ENCODE measurements at places on chromosomes 7 and 10.

DNA sequence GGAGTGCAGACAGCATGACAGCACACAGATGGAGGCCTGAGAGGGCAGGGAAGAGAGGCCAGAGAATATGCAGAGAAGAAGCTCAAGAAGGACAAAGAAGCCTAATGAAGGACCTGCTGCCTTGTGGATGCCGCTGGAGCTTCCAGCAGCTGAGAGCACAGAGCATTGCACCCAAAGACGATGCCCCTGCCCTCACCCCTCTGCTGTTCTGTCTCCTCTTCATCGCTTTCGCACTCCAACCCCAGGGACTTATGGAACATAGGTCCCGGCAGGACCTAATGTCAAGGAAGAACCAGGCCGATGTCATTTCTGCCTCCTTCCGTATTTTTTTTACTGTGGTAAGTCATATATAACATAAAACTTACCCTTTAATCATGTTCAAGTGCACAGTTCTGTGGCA lies 12.3 kb upstream of the INSIG1 start:
- DNase-seq: no peak

GRCh38 chr10:101560298-101561067 lies 27.6 kb downstream of the POLL start:
- DNase-seq: no peak

GRCh38 chr7:137694405-137694804 lies 152.4 kb downstream of the DGKI start:
- DNase-seq: no peak

DNA sequence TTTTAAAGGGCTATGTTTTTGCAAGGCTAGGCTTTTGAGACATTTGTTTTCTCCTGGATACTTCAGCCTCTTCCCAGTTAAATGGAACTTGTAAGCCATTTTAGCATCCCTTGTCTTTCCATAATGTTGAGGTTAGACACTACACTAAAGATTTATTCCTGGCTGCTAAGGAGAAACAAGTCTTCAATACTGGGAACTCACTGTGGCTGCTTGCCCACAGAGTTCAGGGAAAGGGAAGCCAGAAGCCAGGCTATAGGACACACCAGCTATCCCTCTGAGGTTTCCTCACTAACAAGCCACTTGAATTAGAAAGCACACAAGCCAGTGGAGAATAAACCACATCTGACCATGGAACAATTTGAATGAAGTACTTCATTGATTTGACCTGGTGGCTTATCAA lies 421.7 kb upstream of the CHRM2 start:
- DNase-seq: no peak

- DNase-seq: no peak
These were observed 46.6 kb upstream of the PPIF start for GRCh38 chr10:79300711-79301110.

DNA sequence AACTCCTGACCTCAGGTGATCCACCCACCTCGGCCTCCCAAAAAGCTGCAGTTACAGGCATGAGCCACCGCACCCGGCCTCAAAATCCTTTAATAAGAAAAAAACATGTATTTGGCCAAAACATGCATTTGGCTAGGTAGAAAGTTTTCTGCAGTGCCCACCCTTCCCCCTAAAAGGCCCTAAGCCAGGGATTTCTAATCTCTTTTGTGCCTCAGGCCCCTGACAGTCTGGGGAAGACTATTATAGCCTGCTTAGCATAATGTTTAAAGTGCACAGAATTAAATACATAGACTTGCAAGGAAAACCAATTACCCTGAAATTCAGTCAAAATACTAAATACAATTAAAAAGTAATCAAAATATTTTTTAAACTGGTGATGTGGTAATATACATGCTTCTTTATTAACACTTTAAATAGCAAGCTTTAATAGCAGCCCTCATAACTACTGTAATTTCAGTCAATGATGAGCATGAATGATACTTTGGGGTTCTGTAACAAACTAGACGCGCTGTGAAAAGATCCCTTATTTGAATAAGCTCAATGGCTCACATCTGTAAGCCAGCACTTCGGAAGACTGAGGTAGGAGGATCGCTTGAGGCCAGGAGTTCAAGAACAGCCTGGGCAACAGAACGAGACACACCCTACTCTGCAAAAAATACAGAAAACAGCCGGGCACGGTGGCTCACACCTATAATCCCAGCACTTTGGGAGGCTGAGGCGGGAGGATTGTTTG lies 29.9 kb downstream of the SPDYE6 start:
- DNase-seq: no peak

DNA sequence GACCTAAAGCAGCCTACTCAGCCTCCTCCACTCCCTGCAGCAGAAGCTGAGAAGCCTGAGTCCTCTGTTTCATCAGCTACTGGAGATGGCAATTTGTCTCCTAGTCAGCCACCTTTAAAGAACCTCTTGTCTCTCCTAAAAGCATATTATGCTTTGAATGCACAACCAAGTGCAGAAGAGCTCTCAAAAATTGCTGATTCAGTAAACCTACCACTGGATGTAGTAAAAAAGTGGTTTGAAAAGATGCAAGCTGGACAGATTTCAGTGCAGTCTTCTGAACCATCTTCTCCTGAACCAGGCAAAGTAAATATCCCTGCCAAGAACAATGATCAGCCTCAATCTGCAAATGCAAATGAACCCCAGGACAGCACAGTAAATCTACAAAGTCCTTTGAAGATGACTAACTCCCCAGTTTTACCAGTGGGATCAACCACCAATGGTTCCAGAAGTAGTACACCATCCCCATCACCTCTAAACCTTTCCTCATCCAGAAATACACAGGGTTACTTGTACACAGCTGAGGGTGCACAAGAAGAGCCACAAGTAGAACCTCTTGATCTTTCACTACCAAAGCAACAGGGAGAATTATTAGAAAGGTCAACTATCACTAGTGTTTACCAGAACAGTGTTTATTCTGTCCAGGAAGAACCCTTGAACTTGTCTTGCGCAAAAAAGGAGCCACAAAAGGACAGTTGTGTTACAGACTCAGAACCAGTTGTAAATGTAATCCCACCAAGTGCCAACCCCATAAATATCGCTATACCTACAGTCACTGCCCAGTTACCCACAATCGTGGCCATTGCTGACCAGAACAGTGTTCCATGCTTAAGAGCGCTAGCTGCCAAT lies 202.2 kb downstream of the ZEB1 start:
- no peak for DNase-seq

DNA sequence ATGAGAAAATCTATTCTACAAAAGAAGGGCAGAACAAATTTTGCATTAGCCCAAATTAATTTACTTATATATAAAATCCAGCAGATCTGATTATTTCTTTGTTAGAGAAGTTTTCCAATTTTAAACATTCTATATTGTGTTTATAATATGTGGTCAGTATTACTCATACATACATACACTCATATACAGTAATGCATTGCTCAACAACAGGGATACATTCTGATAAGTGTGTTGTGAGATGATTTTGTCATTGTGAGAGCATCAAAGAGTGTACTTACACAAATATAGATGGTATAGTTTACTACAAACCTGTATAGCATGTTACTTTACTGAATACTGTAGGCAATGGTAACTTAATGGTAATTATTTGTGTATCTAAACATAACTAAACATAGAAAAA lies 239.6 kb upstream of the ETV1 start:
- DNase-seq: no peak

GRCh38 chr10:131775833-131776232 lies 125.0 kb upstream of the PPP2R2D start:
- DNase-seq: no peak

GRCh38 chr7:111953611-111954010 lies 252.6 kb downstream of the DOCK4 start:
- DNase-seq: no peak

DNA sequence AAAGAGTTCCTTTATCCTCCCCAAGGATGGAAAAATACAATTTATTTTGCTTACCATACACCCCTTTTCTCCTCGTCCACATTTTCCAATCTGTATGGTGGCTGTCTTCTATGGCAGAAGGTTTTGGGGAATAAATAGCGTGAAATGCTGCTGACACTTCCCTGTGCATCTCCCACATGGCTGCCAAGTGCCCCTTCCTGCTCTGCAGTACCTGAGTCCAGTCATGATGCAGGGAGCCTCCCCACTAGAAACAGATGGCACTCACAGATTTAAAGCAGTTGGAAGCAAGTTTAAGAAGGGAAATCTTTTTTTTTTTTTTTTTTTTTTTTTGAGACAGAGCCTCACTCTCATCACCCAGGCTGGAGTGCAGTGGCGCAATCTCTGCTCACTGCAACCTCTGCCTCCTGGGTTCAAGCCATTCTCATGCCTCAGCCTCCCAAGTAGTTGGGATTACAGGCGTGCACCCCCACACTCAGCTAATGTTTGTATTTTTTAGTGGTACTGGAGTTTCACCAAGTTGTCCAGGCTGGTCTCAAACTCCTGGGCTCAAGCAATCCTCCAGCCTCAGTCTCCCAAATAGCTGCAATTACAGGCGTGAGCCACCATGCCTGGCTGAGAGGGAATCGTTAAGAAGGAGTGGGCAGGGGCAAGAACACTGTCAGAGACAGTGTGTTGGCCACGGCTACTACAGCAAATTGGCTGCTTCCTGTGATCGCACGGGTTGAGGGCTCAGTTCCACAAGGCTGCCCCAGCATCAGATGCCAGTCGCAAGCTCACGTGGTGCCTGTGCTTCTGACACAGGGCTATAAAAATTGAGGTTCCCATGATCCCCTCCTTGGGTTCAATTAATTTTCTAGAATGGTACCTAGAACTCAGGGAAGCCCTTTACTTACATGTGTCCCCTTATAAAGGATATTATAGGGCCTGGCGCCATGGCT lies 5.3 kb upstream of the PILRA start:
- DNase-seq: no peak

- no peak for DNase-seq
These were observed 93.5 kb upstream of the PDCD4 start for GRCh38 chr10:110778211-110778610.

DNA sequence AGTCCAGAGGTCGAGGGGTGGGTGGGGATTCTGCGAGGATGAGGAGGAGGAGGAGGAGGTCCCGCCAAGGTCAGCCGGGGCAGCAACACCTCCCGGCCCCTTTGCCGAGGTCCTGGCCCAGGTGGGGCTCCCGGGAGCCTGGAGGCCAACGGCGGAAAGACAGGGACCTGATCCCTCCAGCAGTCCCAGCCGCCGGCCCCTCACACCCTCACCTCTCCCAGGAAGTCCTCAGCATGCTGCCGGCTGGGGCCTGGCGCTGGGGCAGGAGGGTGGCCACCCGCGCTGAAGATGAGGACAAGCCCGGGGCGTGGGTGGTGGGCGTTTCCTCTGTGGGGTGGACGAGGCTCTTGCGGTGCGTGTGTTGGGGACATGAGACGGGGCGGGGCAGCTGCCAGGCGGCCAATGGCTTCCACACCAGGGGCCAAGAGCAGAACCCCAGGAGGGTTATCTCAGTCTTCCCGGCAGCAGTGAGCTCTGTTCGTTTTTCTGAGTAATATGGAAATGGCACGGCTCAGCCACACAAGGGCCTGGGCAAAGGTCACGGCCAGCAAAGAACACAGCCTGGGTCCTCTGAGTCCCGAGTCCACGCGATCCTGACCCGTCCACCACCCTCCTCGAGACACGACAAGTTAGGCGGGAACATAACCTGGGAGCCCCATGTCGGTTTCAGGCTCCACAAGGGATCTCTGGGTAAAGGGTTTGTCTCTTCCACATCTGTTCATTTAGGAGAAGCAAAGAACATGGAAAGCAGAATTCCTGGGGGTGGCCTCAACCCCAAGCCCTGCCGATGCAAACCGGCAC lies 82.9 kb upstream of the PDGFA start:
- DNase-seq: no peak

- no peak for DNase-seq
These were observed 946 bp upstream of the RASGEF1A start for GRCh38 chr10:43267811-43268210.

DNA sequence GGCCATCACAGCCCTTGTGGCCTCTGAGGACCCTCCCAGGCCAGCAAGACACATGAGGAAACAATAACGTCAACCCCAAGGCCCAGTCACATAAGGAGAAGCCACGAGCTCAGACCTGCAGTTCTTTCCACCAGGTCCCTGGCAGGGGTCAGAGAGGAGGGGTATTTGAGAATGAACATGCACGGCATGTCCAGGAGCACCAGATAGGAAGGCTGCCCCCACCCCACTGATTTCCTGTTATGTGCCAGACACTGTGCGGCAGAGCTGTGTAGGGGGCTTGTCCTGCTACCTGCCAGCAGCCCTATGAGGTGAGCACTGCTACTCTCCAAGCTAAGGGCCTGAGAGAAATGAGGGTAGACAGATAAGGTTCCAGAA lies 40.7 kb upstream of the ZMIZ1 start:
- no peak for DNase-seq

GRCh38 chr10:26801831-26802230 lies 58.9 kb downstream of the ABI1 start:
- DNase-seq: no peak

- DNase-seq: no peak
These were observed 20.0 kb upstream of the ARPC1A start for GRCh38 chr7:99305473-99306260.

- DNase-seq: no peak
These were observed 204.4 kb downstream of the CXCL12 start for GRCh38 chr10:44180321-44181168.

DNA sequence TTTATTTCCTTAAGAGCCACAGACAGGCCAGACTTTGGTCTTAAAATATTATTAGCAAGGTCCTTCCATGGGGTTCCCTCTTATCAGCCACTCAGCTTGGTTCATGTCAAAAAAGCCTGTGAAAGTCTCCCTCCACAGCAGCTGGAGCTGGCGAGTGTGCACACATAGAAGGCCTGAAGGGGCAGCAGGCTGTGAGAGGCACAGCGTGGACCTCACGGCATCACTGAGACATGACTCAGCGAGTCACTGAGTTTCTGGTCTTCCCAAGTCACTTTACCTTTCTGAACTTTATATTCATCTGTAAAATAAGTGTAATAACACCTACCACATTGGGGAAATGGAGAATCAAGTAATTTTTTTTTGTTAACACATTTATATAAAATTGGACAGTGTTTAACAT lies 8.7 kb downstream of the TAF3 start:
- no peak for DNase-seq

DNA sequence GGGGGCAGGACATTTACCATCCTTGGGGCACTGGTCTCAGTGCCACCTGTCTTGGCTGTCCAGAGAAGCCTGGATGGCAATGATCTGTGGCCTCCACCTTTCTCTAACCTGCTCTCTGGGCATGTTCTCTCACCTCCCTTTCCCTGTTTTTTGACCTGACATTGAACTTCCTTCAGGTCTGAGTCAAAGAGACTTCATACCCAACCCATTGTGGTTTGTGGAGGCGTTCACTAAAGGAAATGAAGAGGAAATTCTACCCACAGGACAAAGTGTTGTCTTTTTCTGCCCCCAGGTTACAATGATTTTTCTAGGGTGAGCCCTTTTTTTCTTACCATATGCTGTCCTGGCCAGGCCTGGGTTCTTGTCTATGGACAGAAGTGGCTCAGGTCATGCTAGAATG lies 76.6 kb downstream of the CYP26A1 start:
- DNase-seq: no peak

GRCh38 chr7:100893910-100894721 lies 1.6 kb downstream of the ACHE start:
- no peak for DNase-seq

GRCh38 chr7:28192786-28193585 lies 12.4 kb upstream of the JAZF1 start:
- DNase-seq: no peak

DNA sequence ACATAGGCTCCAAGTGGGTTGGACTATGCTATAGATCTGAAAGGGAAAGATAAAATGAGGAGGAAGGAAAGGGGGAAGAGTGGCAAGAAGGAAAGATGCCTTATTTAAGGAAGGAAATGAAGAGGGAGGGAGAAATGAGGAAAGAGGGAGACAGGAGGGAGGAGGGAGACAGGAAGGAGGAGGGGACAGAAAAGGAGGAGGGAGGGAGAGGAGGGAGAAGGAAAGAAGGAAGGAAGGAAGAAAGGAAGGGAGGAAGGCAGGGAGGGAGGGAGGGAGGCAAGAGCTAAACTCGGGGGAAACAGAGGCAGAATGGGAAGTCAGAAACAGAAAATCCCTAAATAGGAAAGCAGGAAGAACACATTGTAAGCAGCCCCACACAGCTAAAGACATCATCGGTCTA lies 67.4 kb downstream of the KIAA1549 start:
- no peak for DNase-seq
